ENCODE measurements at places on chromosomes 11 and 22. TPM values are rescaled to one million over a fixed set of nuclear protein-coding genes. Genes with fewer than 3 reads are reported as not detected.

The NOL12 gene
- total RNA-seq = 19.2 TPM

The VEGFB gene
- total RNA-seq = 17.9 TPM

The SEPTIN3 gene
- 123 TPM for total RNA-seq

The RIMBP3C gene
- 0.82 TPM for total RNA-seq

The HBG2 gene
- 2,646 TPM for total RNA-seq

The MS4A6A gene
- total RNA-seq = 2.4 TPM

The CABP4 gene
- total RNA-seq = not detected

The RFPL1 gene
- total RNA-seq = under 0.01 TPM

Measured in frontal cortex (tissue), 4 donors.